Neural progenitor cell (in vitro differentiated cells): ENCODE measurements at places on chromosomes 6 and 20.

DNA sequence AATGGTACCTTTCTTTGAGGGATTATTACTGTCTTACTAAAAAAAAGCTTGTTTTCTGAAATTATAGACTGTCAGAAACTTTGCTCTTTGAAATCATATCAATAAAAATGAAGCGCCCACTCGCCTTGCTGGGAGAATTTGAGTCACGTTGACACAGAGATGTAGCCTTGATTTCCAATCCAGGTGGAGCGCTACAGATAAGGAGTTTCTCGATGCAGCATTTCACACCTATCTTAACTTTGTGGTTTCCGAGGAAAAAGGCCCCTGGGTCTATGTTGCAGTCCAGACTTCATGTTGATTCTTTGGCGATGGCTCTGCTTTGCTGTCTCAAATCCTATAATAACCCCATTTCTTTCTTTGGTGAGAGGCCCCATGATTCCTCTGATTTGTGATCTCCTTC is 158.1 kb upstream of the ARG1 start:
- no peak for DNase-seq

DNA sequence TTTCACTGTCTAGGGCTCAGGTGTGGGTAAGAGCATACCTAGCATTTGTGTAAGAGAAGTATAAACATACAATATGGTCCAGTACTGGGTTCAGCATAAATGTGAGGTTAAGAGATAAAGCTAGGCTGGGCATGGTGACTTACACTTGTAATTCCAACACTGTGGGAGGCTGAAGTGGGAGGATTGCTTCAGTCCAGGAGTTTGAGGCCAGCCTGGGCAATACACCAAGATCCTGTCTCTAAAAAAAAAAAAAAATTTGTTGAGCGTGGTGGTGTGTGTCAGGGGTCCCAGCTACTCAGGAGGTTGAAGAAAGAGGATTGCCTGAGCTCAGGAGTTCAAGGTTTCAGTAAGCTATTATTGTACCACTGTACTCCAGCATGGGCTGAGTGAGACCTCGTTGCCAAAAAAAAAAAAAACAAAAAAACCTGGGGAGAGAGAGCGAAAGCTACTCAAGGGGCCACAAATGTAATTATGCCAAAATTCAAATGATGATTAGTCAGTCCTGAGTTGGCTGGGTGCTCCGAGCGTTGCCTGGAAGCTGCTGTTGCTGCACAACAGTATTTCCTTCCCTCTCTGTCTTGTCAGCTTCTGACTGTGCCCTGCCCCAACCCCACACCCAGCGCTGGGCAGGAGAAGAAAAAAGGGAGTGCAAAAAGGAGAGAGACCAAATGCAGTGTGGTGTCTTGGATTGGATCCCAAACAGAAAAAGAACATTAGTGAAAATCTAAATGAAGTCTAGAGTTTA is 24.0 kb downstream of the CMTR1 start:
- no peak for DNase-seq

DNA sequence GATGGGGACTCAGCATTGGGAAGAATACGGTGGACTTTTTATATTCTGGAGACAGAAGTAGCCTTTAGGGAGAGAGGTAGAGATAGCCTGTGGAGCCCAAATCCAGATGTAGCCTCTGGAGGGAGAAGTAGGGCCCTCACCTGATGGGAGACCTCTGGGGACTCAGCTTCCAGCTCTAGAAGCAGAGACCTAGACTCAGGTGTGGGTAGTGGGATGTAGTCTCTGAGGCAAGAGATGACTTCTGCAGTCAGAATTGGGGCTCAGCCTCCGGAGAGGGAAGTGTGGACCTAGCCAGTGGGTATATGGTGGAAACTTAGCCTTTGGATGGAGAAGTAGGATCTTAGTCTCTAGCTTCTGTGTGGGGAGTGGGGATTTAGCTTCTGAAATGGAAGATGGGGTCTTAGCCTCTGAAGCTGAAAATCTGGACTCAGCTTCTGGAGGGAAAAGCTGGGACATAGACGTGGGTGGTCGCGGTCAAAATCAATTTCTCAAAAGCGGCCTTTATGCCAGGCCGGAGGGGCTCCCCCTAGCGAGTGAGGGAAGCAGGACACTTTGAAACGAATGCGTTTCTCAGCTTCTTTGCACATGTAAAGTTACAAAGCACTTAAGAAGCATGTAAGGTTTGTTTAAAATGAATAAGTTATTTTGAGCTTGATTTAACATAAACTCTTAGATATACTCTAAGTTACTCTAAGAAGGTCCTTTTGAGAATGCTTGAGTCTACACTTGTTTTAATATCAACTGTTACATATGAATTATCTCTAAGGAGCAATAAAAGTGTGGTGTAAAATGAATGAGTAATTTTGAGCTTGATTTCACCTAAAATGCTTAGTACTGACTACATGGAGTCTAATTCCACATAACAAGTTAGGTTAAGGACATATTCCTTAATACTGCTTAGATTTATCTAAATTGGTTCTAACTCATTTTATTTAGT is 12.9 kb upstream of the ZNF343 start:
- DNase-seq, result peak; percentile 66

DNA sequence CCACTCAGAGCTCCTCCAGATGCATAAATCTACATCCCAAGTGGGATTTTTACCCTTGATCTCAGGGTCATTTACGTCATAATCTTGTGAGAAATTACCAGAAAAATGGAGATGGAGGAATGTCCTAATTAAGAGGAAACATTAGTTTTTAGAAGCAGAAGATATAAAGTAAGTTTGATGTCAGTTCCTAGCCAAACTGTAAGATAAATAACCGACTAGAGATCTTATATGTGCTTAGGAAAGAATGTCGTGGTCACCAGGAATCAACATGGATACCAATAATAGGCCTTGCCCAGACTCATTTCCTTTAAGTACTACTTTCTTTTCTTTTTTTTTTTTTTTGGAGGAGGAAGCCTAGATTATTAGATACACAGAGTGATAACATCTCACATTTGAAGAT is 186.9 kb downstream of the UTRN start:
- no peak for DNase-seq

- peak; percentile 56 for DNase-seq
These were observed 112.4 kb upstream of the ARG1 start for GRCh38 chr6:131460614-131461000.

DNA sequence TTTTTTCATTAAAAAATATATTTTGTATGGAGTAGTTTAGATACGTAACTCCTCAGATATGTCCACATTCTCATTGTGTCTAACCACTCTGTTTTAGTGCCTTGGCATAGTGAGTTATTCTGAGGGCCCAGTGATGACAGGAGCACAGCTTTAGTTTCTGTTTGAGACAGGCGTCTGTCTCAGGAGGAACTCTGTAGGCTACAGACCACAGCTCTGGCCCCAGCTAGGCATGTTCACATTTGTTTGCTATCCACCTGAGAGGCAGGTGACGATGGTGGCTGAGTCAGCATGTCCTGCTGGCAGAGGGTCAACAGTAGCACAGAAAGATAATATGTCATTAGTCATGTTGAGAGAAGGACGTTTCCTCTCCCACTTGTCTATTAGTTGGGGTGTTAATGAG is 16.3 kb downstream of the LRRC1 start:
- no peak for DNase-seq

- no peak for DNase-seq
These were observed 369.2 kb upstream of the CDH4 start for GRCh38 chr20:60882836-60883235.

GRCh38 chr20:53157443-53158408 is 185.6 kb downstream of the TSHZ2 start:
- peak; percentile 72 for DNase-seq

GRCh38 chr6:104527761-104528415 is 331.8 kb downstream of the HACE1 start:
- peak; percentile 54 for DNase-seq

DNA sequence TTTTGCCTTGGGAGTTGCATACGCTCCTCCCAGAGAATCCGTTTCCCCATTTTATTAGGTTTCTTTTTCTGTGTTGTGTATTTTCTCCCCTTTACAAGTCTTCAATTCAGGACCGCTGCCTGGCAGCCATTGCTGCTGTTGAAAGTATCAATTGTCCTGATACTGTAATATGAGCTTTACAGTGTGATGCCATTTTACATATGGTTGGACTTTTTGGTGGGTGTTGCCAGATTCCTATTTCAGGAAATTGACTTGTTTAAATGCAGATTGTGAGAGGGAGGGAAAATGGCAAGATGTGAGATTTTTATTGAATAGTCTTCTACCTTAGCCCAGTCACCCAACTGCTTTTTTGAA is 1.2 kb downstream of the PANK2 start:
- no peak for DNase-seq

DNA sequence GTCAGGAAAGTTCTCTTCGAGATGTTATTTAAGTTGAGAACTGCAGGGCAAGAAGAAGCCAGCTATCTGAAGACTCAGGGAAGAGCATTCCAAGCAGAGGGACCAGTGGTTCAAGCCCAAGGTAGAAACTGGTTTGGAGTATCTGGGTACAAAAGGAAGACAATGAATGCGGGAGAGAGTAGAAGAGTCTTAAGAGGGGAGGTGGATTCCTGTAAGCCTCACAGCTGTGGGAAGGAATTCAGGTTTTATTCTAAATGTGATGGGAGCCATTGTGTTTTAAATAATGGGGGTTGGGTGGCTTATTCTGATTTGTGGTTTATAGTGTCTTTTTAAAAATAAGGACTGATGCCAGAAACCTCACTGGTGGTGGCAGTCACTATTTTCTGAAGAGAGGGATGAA is 37.6 kb upstream of the TENT5A start:
- DNase-seq, result peak; percentile 42

- DNase-seq, result peak; percentile 94
These were observed at the start of gene OPRM1 for GRCh38 chr6:154039231-154039842. Gene OPRM1, plus strand, starts transcription at chr6:154039240. Its CDS starts 305 bp downstream, at chr6:154039545.

DNA sequence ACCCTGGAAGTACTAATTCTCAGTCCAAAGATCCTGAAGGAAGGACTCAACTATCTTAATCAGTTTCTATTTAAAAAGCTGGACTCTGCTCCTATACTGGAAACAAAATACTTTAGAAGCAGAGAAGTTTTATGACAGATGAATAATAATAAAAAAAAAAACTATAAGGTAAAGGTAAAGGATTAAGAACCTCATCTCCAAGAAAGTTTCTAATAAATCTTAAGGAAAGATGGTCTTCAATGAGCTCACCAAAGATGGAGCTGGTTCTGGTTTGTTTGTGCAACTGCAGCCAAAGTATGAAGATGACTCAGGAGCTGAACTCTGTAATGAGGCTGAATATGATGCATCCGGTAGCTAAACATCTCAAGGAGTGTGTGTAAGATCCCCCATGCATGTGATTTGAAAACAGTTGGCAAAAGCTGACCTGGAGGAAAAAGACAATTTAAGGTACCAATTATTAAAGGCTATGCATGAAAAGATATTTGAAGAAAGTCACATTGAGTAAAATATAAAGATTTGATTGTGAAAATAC is 25.2 kb downstream of the MED23 start:
- no peak for DNase-seq

DNA sequence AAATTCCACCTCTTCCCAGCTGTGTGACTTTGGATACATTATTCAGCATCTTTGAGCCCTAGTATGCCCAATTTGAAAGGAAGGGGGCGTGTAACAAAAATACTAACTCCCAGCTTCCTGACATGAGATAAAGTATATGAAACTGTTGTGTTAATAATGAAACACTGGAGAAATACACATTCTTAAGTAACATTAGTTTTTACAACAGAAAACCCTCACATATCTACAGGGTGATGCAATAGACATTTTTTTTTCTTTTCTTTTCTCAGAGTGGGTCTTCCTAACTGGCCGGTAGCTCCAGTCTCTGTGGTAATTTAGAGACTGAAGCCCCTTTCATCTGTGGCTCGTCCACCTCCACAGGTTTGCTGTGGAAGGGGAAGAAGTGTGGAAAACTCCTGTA is 79.5 kb downstream of the CD83 start:
- DNase-seq, result no peak

DNA sequence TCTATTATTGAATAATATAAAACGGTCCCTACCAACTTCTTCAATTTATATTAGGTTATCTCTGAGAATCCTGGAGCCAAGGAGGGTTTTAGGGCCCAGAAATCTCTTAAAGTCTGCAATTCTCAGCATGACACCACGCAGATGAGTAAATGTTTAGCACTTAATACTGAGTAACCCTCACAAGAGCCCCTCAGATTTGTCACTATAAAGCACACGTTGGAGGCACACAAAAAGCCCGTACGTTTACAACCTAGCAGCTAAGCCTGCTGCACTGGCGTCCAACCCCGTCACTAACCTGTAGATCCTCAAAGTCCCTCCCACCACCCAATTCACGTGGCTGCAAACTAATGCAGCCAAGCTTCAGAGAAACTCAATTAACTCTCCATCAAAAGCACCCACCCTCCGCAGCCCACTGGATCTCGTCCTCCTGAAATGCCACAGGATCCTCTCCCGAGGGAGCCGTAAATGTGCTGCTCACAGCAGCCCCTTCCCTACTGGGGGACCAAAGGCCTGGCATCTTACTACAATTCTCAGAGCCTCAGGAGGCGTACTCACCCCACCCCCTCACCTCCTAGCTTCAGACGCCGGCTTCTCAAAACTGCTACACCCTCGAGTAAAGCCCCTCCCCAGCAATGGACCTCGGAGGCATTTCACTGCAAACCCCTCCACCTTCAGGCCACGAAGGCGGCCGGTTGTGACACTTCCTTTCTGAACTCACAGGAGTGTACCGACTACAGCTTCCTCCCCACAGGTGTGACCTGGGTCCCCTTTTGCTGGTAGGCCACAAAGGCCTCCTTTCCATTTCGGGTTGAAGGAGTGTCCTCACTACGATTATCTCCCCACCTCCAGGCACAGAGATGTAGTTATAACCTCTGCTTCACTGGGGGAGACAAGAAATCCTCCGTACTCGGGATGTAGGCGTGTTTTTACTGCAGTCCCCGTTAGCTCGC is 909 bp downstream of the CPNE1 start:
- DNase-seq, result peak; percentile 79
